ENCODE measurements at places on chromosomes 12 and 14.

GRCh38 chr14:61077951-61078720, 97.1 kb downstream of the SLC38A6 start:
- no peak for DNase-seq

GRCh38 chr12:107761502-107761904, 566 bp upstream of the PRDM4 start:
- DNase-seq = no peak

DNA sequence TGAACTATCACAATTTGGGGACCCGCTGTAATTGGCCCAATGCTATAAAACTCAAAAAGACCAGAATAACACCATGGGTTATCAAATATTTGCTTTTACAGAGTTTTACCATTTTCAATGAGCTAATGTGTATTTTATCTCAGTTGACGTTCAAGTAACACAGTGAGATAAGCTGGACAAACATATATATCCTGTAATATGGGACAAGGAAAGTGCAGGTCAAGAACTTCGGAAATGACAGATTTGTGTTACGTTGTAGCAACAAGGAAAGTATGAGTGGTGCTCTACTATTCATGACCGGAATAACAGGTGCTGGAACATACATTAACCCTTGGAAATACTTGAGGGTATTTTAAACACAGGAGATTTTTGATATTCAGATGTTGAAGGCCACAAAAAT, 566.4 kb upstream of the FLRT2 start:
- DNase-seq = no peak

DNA sequence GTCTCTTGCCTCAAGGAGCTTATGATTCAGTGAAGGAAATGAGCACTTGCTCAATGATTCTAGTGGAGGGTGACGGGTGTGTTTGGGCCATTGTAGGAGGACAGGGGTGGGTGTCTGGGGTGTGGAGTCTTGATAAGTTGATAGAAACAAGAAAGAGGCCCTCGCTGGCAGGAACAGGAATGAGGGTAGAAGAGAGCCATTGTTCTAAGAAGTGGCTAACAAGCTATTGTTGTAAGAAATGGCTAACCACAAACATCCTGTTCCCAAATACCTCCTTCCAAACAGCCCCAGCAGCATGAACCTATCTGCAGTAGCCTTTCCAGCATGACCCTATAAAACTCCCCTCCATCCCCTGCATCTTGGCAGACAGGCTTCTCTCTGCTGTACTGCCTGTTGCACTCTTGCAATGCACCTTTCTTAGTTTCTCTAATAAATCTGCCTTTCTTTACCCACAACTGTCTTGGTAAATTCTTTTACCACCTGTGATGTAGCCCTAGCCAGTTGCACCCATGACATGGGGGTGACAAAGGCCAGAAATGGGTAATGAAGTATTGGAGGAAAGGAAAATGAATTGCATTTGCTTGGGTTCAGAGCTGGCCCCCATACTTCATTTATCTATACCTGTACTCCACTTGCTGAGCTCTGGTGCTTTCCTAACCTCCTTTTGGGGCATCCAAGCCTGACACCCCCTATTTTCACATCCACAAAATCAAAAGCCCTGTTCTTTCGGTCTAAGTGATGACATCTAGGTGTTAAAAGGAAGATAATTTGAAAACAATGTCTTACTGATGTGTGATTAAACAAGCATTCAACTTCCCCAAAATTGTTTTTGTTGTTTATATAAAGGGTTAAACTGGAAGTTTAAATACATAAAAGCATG, 389.1 kb downstream of the GRIN2B start:
- DNase-seq = no peak

DNA sequence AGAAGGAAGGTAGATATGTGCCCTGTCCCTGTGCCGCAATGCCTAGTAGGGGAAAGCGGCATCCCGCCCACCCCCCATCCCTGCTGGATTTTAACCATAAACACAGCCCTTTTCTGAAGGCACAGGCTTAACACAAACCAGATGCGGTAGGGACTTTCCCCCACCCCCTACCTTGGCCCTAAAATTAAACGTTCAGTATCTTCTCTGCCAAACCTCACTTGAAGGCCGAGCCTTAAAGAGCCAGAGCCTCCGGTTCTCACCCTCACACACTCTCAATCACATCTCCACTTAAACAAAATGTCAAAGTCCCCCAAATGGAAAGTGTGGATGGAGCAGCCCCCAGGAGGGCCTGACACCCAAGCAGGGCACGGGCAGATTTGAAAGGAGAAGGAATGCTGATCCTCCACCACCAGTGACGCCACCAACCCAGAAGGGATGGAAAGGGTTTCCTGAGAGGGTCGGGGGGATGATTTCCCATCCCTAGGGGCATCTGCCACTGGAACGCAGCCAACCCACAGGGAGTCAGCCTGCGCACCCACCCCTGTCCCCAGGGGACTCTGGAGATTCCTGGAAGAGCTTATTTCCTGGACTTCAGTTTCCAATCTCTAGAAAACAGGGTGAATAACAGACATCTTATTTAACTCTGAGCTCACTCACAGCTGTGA, 26.4 kb downstream of the ACTN1 start:
- no peak for DNase-seq

DNA sequence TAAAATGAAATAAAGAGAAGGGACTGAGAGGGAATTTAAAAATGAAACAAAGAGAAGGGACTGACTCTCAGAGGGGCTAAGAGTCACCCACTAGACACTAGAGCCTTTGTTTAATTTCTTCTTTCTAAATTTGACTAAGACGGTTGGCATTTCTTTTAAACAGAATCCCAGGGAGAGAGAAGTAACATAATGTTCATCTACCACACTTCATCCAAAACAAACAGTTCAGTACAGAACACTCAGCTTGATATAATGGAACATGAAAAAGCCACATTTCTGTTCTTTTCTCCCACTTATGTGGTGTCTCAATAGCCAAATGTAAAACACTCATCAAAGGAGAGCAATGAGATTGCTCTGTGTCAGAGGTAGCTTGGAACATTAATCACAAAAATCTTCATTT, 10.1 kb upstream of the NT5DC3 start:
- DNase-seq = no peak

GRCh38 chr12:67080637-67081036, 188.5 kb upstream of the CAND1 start:
- DNase-seq = no peak

DNA sequence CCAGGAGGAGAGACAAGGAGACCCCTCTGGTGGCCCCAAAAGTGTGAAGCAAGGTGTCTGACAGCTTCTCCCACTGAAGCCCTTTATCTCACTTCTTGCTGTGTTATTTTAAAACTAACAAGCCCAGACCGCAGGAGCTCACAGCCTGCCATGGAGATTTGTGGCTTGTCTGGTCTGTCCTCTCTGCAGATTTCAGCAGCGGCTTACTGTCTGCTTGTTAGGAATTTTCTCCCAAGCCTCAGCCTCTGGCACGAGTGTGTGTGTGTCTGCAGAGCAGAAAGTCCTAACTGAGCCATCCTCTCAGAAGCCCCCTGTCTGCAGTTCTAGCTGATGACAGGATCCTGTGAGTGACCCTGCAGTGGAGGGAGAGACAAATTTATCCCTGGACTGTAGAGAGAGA, 87.9 kb upstream of the HSPB8 start:
- DNase-seq = no peak

- DNase-seq = no peak
Measured at GRCh38 chr12:21774358-21775132, at the start of gene KCNJ8. KCNJ8 (minus strand) TSS chr12:21774706; CDS start chr12:21773616, 1,090 bp downstream.

DNA sequence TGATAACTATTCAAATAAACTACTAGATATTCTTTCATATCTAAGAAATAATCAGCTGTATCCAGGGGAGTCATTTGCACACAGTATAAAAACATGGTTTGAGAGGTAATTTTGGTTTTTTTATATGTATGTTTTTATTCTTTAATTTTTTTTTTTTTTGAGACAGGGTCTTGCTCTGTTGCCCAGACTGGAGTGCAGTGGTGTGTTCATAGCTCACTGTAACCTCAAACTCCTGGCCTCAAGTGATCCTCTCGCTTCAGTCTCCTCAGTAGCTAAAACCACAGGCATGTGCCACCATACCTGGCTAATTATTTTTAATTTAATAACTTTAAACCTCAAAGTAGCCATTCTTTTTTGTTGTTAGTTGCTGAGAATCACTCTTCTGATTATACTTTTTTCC, 1.8 kb downstream of the PRORP start:
- DNase-seq = no peak

DNA sequence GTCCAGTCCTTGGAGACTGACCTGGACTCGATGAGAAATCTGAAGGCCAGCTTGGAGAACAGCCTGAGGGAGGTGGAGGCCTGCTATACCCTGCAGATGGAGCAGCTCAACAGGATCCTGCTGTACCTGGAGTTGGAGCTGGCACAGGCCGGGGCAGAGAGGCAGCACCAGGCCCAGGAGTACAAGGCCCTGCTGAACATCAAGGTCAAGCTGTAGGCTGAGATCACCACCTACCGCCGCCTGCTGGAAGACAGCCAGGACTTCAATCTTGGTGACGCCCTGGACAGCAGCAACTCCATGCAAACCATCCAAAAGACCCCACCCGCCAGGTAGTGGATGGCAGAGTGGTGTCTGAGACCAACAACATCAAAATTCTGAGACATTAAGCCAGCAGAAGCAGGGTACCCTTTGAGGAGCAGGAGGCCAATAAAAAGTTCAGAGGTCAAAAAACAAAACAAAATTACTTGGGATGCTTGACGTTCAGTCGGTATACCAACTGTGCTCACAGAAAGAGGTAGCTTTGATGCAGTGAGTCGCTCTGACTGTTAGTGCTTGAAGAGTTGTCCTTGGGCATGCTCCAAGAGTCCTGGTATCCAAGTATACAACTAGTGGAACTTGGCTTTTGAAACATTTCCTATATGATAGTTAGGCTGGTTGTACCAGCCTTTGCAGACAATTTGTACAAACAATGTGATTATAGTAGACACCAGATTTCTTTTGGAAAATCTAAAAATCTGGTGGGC, 4.8 kb downstream of the MED6 start:
- DNase-seq = no peak

DNA sequence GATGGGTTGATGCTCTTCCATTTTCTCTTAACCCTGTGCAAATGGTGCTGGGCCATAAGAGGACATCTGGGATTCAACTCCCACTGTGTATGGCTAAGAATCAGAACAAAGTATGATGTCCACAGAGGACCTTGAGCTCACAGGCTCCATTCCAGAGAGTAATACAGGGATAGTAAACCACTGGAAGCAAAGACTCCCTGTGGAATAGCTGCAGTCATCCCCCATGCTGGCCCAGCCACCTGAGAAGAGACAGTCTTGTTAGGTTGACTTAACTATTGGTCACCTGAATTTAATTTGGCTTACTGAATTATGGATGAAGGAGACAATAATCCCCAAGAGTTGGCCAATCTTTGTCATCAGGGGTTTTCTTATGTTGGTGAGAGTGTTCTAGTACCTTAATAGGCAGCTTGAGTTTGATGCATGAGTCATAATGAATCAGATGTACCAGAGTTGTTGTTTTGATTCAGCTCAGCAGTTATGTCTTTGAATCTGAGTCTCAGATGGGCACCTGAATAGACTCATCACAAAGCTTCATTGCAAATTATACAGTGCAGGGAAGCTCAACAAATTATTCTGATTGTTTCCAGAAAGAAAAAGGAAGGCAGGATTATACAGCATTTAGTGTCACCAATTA, 122.7 kb downstream of the SSPN start:
- no peak for DNase-seq

- DNase-seq = no peak
Measured at GRCh38 chr12:16523284-16523950, 82.5 kb downstream of the LMO3 start.

DNA sequence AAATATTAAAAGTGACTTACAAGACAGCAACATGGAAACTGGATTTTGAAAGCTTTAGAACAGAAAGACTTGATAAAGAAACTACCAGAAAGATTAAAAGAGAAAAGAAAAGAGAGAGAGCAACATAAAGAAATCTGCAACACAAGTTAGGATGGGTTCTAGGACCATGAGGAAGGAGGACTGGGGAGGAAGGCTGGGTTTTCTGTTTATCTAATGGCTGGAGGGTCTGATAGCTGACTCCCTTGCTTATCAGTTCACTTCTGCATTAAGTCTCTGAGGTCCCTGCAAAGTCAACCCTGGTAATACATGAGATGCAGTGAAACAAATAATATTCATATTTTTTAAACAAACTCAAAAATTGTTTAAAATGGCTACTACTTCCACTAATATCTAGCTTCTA, 90.1 kb downstream of the RPAP3 start:
- no peak for DNase-seq

Data from activated effector memory CD4-positive, alpha-beta T cell treated with Interleukin-2 at 50 U/mL for 16 hours (primary cell).